ENCODE measurements at places on chromosomes 2 and 18.

DNA sequence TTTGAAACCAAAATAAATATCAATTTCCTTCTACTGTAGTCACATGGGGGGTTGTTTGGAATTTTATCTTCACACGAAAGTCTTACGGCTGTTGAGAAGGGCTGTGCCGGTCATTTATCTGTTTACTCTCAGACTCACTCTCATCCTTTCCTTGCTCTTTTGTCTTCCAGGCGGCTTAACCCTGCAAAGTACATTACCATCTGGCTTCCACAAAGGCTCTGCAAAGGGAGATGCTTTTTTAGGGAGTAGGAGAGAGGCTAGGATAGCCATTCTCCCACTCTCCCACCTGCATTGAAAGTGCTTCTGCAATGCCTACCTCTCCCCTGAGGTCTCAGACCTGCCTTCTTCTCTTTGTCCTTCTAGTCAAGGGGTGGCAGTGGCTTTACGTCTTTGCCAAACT is 247.6 kb downstream of the MEIS1 start:
- DNase-seq: peak; percentile 95

- DNase-seq: no peak
Observed at GRCh38 chr2:45929674-45930395, 278.4 kb downstream of the PRKCE start.

GRCh38 chr2:233289648-233290047 is 18.0 kb upstream of the SAG start:
- DNase-seq: no peak

DNA sequence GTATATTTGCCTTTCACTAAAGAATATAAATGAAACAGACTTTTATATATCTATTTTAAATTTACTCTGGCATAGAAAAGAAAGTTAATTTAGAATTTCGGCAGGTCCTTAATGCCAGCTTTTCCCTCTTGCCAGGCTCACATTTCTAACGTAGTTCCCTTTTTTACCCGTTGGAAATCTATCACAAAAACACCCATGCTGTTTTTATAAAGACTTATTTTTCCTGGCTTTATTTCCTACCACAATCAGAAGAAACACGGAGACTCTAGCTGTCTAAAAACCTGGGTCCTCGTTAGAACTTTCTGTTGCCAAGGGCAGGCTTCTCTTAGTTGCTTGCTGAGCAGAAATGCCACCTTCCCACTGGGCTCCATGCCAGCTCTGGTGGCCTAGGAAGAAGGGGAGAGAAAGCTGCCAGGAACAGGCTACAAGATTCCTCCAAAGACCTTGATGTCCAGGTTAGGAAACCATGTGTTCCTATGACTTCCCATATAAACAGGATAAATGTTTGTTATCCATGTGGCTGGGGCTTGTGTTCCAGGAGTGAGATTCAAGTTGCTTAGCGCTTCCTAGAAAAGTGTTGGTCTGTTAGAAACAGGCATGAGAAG is 17.8 kb upstream of the TMEM18 start:
- DNase-seq: no peak

- no peak for DNase-seq
Observed at GRCh38 chr2:44398243-44398897, 36.6 kb downstream of the CAMKMT start.

- peak; percentile 13 for DNase-seq
Observed at GRCh38 chr18:6728331-6728730, 1.2 kb upstream of the ARHGAP28 start.

DNA sequence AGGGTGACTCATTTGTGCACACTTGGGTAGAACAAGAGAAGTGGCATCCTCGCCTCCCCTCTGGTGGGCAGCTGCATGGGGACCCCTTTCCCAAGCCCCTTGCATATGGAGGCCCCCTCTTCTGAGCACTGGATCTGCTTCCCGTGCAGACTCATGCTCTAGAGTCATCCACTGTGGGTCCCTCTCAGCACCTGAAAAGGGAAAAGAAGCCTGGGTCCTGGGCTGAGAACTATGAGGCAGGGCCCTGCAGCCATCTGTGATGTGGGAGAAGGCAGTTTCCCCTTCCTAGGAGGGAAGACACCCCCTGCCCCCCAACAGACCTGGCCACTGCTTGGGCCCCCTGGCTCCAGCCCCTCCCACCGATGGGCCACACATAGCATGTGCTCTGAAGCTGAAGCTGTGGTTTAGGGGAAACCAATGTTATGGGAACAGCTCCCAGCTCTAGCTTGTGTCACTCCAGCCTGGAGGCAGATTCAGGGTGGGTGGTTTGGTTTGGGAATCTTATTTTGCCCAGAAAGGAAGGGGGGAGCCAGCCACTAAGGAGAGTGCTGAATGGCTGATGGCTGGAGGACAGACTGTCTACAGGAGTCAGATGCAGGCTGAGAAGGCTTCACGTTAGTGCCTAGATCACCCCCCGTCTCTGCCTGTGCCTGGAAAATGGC is 172.8 kb downstream of the GLI2 start:
- DNase-seq: no peak

DNA sequence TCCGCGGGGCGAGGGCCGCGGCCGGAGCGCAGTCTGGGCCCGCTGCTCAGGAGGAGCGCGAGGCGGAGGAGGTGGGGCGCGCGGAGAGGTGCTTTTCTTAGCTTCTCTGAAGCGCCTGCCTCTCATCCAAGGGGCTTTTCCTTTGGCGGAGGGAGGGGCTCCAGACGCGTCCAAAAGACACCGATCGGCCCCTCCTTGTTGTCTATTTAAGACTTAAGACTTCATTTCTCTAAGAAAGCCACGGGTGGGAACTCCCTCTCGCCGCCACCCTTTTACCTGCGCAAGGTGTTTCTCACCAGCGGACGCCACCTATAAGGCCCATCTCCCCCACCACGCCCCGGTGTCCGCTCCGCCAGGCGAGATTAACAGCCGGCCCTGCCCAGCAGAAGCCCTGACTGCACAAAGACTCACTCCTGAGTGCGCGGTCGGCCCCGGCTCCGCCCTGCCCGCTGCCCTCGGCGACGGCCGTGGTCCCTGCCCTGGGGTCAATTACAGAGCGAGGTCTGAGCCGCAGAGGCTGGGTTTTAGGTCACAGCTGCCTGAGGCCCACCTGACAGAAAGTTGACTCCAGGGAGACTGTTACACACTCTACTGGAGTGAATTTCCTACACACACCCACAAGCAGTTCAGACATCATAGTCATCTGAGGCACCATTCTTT is at the start of gene DSC2:
DSC2 (minus strand) TSS at position 397 of the 660 bp plus-strand sequence. CDS start 450 bp downstream, outside the sequence.
- no peak for DNase-seq

GRCh38 chr2:58070765-58071164 is 24.2 kb downstream of the VRK2 start:
- DNase-seq: no peak

DNA sequence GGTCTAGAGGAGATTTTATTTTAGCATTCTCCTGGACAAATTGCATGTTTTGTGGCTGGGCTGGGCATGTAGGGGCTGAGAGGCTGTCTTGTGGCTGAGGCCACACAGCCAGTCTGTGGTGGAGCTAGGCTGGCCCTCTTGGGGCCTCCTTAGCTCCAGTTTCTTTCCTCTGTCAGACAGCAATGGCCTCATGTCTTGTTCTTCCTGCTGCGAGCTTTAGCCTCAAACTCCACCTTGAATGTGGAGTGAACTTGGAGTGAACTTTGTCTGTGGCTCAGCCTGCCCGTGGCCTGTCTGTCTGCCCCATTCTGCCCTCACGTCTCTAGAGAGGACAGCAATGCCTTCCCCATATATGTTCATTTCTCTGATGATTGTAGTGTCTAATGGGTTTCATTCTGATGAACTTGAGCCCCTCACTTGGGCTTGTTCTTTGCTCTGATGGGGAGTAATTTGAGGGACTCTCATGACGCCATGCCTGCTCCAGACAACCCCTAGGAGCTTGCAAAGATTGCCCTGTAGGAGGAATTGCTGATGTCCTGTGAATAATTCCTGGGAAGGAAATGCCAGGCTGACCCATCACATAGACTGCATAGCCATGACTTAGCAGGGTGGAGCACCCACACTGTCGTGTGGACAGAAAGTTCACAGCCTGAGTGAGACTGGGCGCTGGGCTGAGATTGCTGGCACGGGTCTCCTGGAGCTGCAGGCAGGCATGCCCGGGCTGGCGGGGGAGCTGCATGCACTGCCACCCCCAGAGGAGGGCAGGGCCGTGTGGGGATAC is 42.6 kb downstream of the ASAP2 start:
- DNase-seq: no peak

All from NCI-H82 (cell line).